Gastroesophageal sphincter (tissue), 4 donors: ENCODE measurements at places on chromosomes 4 and X.

DNA sequence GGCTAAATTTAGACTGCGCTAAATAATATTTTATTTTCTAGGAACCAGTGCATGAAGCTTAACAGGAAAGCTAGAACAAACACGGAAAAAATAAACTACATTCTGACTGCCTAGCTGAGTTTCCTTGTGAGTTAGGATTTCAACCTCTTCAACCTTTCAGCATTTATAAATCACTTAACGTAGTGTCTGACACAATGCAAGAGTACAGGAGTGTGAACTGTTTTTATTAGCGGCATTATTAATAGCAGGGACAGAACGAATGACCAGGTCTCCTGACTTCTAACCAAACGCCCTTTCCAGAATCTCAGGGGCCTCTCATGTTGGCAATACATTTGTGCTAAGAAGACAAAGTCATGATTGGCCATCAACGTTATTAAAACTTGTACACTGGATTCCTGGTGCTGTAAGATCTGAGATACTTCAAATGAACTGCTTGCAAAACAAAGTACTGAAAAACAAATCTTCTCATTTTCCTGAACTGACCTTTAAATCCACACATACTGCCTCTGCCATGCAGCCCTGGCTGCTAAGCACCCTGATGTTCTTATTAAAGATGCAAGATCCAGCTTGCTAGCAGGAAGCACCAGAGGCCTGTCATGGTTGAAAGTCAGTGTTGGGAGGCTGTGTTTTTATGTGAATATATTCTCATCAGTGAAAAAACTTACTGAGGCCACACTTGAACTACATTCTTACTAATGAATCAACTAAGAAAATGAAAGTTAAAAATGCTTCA is 380.4 kb upstream of the CPEB2 start:
- no peak for ATAC-seq

GRCh38 chrX:30593440-30594200 is 16.1 kb upstream of the TASL start:
- no peak for ATAC-seq

- ATAC-seq, result no peak
These were observed 205.6 kb downstream of the RBMX2 start for GRCh38 chrX:130607431-130607830.

DNA sequence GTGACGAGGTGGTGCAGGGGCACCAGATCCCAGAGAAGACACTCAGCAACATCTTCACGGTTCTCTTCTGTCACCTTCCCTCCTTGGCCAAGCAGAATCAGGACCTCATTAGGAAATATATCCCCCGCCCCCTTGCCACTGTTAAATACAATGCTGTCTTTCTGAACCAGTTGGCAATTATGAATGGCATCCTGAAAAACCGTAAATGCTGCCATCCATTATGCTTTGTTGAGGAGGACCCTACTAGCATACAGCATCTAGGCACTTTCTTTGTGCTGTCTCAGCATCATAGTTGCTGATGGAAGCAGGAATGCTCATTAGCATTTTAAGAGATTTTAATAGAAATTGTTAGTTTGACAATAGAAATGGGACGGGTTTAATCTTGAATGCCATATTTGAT is 138.5 kb downstream of the DCLK2 start:
- no peak for ATAC-seq

GRCh38 chr4:3332498-3332897 is 39.7 kb downstream of the RGS12 start:
- ATAC-seq, result no peak

DNA sequence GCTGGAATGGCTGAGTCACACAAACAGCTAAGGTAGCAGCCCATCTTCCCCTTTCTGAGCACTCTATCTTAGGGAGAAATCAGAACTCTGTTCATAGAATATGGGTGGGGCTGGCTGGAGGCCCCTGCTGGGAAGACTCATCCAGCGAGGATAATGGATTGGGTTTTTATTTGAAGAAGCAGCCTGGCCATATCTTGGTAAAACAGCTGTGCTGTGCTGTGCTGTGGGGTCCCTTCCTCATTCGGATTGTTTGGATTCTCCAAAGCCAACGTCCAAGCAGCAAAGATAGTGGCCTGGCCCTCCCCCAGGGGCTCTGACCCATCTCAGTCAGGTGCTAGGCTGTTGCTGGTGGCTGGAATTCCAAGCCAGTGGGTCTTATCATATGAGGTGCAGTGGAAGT is 63.8 kb downstream of the ZNF718 start:
- no peak for ATAC-seq

DNA sequence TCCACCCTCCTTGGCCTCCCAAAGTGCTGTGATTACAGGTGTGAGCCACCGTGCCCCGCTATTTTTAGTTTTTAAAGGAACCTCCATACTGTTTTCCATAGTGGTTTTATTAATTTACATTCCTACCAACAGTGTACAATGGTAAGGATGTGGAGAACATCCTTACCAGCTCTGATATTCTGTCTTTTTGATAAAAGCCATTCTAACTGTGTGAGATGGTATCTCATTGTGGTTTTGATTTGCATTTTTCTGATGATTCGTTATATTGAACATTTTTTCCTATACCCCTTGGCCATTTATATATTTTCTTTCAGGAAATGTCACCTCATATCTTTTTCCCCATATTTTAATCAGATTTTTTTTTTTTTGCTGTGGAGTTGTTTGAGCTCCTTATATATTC is 14.2 kb upstream of the TLR2 start:
- no peak for ATAC-seq

- no peak for ATAC-seq
These were observed 7.8 kb downstream of the TMEM156 start for GRCh38 chr4:39024311-39024865.

DNA sequence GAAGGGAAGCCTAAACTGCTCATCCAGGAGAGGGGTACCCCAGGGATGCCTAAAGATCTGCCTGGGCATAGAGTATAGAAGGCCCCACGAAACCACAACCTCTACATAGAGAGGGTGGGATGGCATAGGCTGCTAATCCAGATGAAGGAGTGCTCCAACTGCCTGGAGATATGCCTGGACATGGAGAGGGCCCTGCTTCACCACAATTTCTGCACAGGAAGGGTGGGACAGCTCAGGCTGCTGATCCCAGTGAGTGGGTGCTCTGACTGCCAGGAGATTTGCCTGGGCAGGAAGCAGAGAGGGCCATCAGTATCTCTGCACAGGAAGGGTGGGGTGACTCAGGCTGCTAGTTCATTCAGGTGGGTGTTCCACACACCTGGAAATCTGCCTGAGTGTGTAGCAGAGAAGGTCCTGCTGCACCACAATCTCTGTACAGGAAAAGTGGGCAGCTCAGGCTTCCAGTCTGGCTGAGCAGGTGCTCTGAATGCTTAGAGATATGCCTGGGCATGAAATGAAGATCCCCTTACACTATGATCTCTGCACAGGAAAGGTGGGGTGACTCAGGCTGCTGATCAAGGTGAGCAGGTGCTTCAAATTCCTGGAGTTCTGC is 61.1 kb downstream of the ZNF518B start:
- ATAC-seq, result no peak

DNA sequence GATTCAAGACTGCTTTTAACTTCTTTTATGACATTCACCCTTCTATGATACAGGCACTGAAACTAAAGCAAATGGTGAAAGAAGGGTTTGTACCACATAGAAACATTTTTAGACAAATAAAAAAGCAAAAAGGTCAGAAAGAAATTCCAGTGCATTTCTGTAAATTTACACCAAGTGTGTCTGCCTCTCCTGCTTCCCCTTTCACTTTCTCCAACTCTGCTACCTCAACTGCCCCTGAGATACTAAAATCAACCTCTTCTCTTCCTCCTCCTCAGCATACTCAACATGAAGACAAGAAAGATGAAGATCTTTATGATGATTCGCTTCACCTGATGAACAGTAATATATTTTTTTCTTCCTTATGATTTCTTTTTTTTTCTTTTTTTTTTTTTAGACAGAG is 187.9 kb downstream of the LRBA start:
- no peak for ATAC-seq

GRCh38 chr4:3523146-3523627 is 9.0 kb downstream of the LRPAP1 start:
- no peak for ATAC-seq

DNA sequence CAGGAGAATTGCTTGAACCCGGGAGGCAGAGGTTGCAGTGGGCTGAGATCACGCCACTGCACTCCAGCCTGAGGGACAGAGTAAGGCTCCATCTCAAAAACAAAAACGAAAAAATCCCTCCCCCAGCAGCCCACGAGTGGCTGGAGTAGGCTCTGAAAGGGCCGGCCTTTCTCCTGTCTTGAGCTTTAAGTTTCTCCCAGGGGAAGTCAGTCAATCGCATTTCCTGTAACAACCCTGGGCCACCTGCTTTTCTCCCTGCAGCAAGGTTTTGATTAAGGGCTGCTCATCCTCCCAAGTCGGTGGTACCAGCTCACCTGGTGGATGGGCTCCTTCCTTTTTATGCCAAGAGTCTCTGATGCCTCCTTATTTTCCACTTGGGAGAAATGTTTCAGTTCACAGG is 2.0 kb upstream of the NYX start:
- no peak for ATAC-seq
